IPS DF 6.9 (cell line): ENCODE measurements at places on chromosomes 5 and 9.

DNA sequence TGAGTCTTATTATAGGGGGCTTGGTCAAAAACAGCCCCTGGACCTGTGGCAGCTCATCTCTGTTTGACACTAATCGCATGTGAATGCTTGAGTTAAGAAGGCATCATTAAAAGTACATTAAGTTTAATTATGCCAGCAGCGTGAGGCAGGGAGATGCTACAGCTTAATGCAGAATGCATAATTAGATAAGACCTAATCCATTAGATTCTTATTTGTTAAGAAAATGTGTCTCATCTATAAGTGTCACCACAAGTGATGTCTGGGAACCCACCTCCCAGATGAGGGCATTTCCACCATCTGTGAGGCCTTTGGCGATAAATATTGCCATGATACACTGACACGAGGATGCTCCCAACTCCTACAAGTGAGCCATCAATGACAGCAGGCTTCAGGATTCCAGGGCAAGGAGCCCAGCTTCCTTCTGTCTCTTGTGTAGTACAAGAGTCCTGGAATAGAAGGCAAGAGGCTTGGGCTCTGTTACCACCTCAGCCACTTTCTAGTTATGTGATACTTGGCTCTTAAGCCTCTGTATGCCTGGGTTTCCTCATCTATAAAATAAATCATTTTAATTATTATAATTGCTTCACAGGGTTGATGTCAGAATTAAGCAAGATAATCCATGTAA, 202.7 kb downstream of the FAM114A2 start:
- no peak for DNase-seq

DNA sequence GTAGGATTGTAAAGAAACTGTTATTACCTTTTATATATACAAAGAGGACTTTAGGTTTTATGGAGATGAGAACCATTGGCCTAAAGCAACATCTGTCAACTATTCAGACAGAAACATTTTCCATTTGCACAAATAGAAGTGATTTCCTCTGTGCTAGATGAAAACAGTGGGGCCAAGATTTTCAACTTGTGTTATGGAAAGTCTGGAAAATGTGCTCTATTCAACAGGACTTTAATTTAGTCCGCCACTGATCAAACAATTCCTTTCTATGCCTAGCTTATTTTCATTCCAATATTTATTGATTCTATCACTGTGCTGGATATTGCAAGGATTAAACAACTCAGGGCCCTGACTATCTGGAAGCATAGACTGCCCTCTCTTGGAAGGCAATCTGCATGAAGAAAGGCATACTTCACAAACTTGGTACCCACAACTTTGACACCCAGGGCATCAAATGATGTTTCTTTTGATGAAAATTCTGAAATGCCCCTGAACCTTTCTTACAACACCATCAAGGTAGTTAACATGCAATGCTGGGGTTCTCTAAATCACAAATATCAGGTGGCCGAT, 126.6 kb upstream of the HMHB1 start:
- DNase-seq = no peak

DNA sequence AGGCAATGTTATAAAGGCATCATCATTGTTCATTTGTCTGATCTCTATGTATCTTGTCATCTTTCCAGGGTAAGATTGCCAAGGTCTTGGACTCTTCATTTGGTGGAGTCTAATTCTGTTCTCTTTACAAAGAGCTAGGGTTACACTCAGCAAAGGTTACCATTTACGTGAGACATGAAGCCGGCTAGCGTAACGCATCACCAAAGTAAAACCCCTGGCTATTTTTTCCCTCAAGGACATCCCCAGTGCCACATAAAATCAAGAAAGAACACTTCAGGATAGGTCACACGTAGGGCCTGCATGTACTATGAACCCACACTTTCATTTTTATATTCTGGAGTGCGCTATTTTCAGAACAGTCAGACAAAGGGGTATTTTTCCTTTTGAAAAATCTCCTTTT, 20.0 kb upstream of the MYOT start:
- no peak for DNase-seq

GRCh38 chr5:72353046-72353445, 32.9 kb downstream of the PTCD2 start:
- DNase-seq = no peak

- no peak for DNase-seq
Measured at GRCh38 chr9:137255448-137256114, 454 bp downstream of the NELFB start.

GRCh38 chr9:130243015-130243881, 22.3 kb upstream of the HMCN2 start:
- DNase-seq = no peak

- no peak for DNase-seq
Measured at GRCh38 chr9:122378236-122378635, 7.4 kb downstream of the PTGS1 start.

DNA sequence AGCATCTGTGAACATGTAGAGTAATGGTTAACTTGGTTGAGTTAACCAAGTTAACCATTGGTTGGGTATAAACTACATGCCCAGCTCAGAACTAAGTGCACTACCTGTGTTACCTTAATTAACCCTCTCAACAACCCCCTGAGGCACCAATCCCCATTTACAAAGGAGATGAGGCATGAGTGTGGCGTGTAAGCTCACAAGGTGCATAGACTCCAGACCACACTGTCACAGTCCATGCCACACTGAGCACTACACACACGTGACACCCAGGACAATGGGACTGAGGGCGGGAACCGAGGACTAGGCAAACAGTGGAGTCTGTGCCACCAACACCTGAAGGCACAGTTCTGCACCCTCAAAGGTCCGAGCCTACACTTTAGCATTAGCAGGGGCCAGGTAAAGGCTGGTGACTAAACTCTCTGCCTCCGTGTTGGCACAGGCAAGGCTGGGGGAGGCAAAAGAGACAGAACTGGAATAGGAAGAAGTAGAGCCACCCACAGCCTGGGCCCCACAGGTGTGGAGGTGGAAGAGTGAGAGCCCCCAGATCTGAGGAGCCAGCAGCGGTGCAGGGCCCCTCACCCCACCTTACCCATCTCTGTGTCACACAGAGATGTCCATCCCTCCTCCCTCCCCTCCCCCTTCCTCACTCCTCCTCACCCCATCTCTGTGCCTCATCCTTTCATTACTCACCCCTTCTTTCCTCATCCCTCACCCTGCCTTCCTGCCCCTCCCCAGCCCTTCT, 2.2 kb upstream of the DNAJB5 start:
- no peak for DNase-seq
